ENCODE measurements at places on chromosomes 11 and 22. TPM values are rescaled to one million over a fixed set of nuclear protein-coding genes. Genes with fewer than 3 reads are reported as not detected.

- DNase-seq = no peak
These were observed 34.2 kb upstream of the ADSL start for GRCh38 chr22:40312050-40312449.

DNA sequence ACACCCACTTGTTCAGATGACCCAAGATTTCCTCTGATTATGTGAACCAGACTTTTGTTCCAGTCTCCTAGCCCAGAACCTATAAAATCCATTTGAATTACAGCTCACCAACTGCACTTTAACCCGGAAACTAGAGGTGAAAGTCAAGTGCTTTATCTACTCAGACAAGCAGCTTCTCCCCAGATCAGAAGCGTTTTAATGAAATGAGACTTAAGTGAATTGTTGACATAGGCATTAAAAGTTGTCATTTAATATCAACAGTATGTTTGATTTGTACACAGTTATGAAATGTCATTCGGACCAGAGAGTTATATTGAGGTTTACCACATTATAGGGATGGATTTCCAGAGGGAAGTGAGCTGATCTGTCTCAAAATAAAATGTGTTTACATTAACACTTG is 52.0 kb downstream of the CADM1 start:
- DNase-seq = no peak

DNA sequence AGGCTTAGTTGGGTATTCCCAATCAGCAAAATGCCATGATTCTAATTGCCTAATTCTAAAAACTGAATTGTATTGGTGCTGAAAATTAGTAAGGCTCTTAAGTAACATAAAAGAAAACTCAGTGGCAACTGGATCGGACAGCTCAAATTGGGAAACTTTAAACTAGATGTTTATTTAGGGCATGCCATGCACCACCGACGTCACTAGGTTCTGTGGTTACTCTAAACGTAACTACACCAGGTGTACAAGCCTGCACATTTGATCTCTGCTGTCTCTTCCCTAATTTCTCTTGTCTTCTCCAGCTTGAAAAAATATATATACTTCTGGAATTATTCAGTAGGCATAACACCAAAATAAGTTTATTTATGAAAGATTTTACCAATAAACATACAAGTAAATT is 378.2 kb downstream of the DCDC1 start:
- DNase-seq = no peak

GRCh38 chr22:29205252-29205593 is 473 bp upstream of the EMID1 start:
- DNase-seq = no peak

- peak; percentile 15 for DNase-seq
These were observed 63.2 kb downstream of the GRIA4 start for GRCh38 chr11:105673089-105673488.

DNA sequence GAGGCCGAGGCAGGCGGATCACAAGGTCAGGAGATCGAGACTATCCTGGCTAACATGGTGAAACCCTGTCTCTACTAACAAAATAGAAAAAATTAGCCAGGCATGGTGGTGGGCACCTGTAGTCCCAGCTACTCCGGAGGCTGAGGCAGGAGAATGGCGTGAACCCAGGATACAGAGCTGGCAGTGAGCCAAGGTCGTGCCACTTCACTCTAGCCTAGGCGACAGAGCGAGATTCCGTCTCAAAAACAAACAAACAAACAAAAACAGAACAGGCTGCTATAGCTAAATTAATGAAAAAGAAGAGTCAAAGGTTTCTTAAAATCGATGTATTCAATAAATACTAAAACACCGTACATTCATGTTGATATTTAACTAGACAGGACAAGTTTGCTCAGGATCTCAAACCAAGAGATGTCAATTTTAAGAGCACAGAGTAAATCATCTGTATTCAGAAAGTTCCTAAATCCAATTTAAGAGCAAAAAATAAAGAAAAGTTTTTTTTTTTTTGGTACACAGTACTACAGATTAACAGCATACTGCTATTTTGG is 59.9 kb downstream of the NUP98 start:
- no peak for DNase-seq

DNA sequence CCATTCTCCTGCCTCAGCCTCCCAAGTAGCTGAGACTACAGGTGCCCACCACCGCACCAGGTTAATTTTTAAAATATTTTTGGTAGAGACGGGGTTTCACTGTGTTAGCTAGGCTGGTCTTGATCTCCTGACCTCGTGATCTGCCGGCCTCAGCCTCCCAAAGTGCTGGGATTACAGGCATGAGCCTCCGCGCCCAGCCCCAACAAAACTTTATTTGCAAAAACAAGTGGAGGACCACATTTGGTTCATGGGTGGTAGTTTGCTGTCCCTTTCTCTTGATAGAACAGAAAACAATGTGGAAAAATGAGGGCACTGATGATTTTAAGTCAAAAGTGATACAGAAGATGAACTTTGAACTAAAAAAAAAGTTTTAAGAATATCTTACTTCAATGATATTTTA is 121.8 kb upstream of the SERPIND1 start:
- DNase-seq = no peak

DNA sequence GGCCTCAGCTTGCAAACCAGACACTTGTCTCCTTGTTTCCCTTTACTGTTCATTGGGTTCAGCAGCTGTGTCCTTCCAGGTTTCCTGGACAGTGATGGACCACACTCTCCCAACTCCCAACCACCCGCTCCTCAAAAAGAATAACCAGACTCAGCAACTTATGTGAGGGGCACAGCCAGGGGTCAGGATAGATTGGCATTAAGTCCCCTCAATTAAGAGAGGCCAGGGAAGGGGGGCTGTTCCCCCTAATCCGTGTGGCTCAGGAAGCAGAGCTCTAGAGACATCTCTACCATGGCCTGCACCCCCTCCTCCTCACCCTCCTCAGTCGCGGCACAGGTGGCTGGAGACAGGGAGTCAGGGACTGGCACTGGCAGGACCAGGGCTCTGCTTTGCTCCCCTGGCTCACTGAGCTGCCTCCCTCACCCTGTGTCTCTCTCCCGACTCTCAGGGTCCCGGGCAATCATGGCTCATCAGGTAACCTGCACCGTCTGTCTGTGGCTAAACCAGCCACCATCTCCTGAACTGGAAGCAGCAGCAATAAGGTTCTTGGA is 111.7 kb downstream of the ZNF280B start:
- no peak for DNase-seq

GRCh38 chr11:26958702-26959049 is 35.2 kb upstream of the FIBIN start:
- no peak for DNase-seq

GRCh38 chr22:38327805-38328204 is 10.6 kb upstream of the CSNK1E start:
- DNase-seq = no peak

- DNase-seq = no peak
These were observed 775.1 kb downstream of the BRD1 start for GRCh38 chr22:49052560-49052959.

- no peak for DNase-seq
These were observed 13.9 kb downstream of the OTUB1 start for GRCh38 chr11:64000026-64000739.

- DNase-seq = no peak
These were observed 28.3 kb upstream of the TP53I11 start for GRCh38 chr11:44978961-44979331.

DNA sequence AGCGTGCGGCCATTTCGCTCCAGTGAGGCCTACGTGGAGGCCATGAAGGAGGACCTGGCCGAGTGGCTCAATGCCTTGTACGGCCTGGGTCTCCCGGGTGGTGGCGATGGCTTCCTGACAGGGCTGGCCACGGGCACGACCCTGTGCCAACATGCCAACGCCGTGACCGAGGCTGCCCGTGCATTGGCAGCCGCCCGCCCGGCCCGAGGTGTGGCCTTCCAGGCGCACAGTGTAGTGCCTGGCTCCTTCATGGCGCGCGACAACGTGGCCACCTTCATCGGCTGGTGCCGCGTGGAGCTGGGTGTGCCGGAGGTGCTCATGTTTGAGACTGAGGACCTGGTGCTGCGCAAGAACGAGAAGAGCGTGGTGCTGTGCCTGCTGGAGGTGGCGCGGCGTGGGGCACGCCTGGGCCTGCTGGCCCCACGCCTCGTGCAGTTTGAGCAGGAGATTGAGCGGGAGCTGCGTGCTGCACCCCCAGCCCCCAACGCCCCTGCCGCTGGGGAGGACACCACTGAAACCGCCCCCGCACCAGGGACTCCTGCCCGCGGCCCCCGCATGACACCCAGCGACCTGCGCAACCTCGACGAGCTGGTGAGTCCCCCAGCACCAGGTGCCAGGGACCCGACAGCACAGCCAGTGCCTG is 1.8 kb downstream of the GAS2L1 start:
- DNase-seq = no peak

DNA sequence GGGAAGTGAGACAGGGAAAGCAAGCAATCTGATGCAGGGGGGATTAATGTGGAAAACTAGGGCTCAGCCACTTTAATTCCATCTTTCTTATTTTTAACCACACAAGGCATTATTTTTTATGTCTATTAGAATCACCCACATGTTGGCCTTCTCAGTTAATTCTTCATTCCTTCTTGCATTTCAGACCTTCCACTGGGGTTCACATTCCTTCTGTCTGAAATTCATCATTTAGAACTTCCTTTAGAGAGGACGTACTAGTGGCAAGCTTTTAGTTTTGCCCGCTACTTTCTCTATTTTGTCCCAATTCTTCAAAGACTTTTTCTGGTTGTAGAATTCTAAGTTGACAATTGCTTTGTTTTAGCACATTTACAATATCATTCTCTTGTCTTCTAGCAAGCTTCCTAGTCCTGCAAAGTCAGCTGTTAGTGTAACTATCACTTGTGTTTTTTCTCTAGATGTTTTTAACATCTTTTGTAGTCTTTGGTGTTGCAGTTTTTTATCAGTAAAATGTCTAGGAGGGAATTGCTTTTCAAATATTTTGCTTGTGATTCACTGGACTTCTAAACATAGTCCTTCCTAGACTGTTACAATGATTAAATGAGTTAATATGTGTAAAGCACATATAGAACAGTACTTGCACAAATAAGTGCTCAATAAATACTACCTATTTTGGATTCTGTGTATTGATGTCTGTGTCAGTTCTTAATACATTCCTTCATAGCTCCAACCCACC is 5.5 kb upstream of the NNMT start:
- DNase-seq = no peak

The SDF2L1 gene
- polyA plus RNA-seq = 16.6 TPM

The UPK2 gene
- 3.5 TPM for polyA plus RNA-seq

The FGF3 gene
- not detected for polyA plus RNA-seq
